ENCODE measurements at places on chromosomes 3 and 15.

DNA sequence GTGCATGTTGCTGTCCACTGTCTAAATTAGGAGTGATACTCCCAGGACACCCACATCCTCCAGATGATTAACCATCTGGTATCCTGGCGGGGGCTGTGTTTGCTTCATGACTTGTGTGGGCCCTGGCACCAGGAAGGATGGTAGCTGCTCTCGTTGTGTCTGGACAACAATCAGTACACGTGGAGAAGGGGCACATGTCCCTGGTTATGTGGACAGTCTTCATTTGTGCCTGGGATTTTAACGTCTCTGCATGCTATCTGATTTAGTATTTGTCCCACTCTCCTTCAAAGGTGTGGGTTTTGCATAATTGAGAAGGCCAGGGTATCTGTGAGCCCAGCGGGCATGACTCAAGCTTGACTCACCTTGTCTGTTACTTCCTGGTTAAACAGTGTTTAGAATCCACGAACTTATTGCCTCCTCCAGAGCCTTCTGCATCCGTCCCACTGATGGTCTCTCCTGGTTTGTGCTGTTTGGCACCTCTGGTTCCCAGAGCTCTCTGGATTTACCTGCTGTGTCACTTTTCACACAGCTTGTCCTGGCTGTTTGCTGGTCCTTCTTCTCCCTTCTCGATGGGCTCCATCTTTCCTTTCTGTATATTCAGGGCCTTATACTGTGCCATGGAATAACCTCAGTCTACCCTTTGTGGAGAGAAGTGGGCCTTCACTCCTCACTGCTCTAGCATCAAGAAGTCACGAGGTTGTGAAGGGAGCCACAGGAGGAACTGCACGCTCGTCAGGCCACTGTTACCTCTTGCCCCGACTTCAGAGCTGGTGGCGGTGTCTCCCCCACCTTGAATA is 32.5 kb downstream of the ARNT2 start:
- H3K27me3 ChIP-seq = peaks cover 7% of the 10 kb centered on the region
- no peak overlapping the region for H3K4me3 ChIP-seq
- H3K4me1 ChIP-seq = no peaks in the 10 kb centered on the region
- no peaks in the 10 kb centered on the region for H3K36me3 ChIP-seq
- DNase-seq = no peak
- H3K27ac ChIP-seq = no peak overlapping the region

GRCh38 chr3:194244167-194244566 is 107.0 kb downstream of the CPN2 start:
- DNase-seq = no peak
- H3K36me3 ChIP-seq = no peaks in the 10 kb centered on the region
- no peak overlapping the region for H3K27ac ChIP-seq
- H3K4me1 ChIP-seq = no peaks in the 10 kb centered on the region
- peaks cover 28% of the 10 kb centered on the region for H3K27me3 ChIP-seq
- H3K4me3 ChIP-seq = no peak overlapping the region

- no peaks in the 10 kb centered on the region for H3K27me3 ChIP-seq
- peaks cover 28% of the 10 kb centered on the region for H3K36me3 ChIP-seq
- no peak for DNase-seq
- H3K4me1 ChIP-seq = peaks cover 18% of the 10 kb centered on the region
- H3K27ac ChIP-seq = no peak overlapping the region
These were observed 114.4 kb downstream of the FOXP1 start for GRCh38 chr3:71469138-71469435.

DNA sequence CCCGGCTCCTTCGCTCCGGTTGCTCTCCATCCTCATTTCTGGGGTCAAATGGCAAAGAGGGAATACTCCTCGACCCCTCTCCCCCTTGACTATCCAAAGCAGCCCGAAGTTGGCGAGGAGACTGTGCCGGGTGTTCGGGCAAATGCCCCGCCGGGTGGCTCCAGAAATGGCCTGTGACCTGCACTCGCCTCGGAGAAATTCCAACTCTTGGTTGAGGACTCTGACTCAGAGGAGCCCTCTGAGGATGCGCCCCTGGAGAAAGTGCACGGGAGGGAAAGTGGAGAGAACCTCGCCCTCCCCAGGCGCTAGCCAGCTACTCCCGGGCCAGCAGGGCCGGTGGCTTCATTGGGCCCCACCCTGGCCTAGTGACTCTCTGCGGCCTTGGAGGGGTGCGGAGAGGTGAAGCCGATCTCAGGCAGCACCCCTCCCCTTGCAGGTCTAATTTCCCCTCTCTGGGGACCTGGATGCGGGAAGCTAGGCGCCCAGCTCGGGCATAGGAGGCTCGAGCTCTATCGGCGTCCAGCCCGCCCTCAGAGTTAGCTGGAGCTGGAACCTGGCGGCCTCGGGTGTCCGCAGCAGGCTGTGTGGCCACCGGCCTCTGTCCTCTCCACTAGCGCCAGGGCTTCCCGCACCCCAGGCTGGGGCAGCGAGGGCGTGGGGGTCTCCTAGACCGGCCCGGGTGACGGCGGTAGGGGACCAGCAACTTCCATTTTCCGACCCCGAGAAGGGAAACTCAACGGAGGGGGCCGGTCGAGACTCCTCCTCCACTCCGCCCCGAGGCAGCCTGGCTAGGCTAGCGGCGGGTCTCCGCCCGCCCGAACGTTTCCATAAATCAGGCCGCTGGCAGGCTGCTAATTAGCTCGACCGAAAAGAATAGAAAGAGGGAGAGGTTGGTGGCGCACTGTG is 29.4 kb downstream of the NR2F2 start:
- no peak for DNase-seq
- no peaks in the 10 kb centered on the region for H3K27me3 ChIP-seq
- H3K4me3 ChIP-seq = no peak overlapping the region
- H3K4me1 ChIP-seq = peaks cover 23% of the 10 kb centered on the region

DNA sequence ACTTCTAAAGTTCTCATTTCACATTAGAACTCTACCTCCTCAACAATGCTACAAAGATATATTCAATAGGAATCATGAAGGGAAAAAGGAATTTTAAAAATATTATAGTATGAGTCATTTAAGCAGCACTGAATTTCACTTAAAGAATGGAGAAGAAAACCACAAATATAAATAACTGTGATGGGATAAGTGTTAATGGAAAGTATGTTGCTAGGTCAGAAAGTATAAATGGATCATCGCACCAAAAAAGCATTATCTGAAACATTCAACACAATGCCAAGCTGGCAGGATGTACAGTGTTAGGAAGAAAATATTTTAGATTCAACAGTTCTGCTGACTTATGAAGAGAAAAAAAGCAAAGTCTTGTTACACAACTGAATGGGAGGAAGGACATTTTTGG is 101.4 kb downstream of the TFG start:
- no peak for DNase-seq
- no peak overlapping the region for H3K4me3 ChIP-seq
- no peak overlapping the region for H3K27ac ChIP-seq
- no peaks in the 10 kb centered on the region for H3K36me3 ChIP-seq
- H3K27me3 ChIP-seq = peaks cover 3% of the 10 kb centered on the region
- H3K4me1 ChIP-seq = no peaks in the 10 kb centered on the region

GRCh38 chr3:152192936-152193672 is 75.6 kb upstream of the MBNL1 start:
- no peak for DNase-seq
- H3K4me1 ChIP-seq = peaks cover 86% of the 10 kb centered on the region
- H3K27ac ChIP-seq = peak overlapping the region; percentile 88
- H3K27me3 ChIP-seq = no peaks in the 10 kb centered on the region
- H3K4me3 ChIP-seq = peak overlapping the region; percentile 70
- H3K36me3 ChIP-seq = peaks cover 2% of the 10 kb centered on the region

- no peaks in the 10 kb centered on the region for H3K36me3 ChIP-seq
- peaks cover 8% of the 10 kb centered on the region for H3K27me3 ChIP-seq
- H3K27ac ChIP-seq = no peak overlapping the region
- no peak for DNase-seq
- H3K4me3 ChIP-seq = no peak overlapping the region
- no peaks in the 10 kb centered on the region for H3K4me1 ChIP-seq
These were observed 36.2 kb downstream of the ZNF589 start for GRCh38 chr3:48276911-48277641.

DNA sequence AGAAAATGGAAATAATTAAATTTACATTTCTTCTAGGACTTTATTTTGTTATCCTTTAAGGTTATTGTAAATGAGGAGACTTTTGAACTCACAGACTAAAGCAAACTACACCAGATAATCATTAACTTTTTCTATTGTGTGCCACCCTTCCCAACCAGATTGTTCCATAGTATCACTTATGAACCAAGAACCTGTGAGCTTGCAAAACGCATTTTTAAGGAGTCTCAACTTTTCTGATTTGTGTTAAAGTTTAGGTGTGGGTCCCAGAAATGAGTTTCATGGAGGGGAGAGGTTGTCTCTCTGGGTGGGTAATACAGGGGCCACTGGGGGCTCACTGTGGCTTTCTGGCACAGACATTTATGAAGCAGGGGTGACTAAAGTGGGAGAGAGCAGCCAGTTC is 75.7 kb downstream of the IGF1R start:
- no peak overlapping the region for H3K27ac ChIP-seq
- peaks cover 3% of the 10 kb centered on the region for H3K36me3 ChIP-seq
- peaks cover 35% of the 10 kb centered on the region for H3K4me1 ChIP-seq
- H3K27me3 ChIP-seq = no peaks in the 10 kb centered on the region
- no peak overlapping the region for H3K4me3 ChIP-seq
- no peak for DNase-seq

- H3K27me3 ChIP-seq = peaks cover 6% of the 10 kb centered on the region
- H3K4me1 ChIP-seq = no peaks in the 10 kb centered on the region
- H3K4me3 ChIP-seq = no peak overlapping the region
- no peak overlapping the region for H3K27ac ChIP-seq
- H3K36me3 ChIP-seq = peaks cover 1% of the 10 kb centered on the region
- DNase-seq = no peak
These were observed 76.7 kb upstream of the LPP start for GRCh38 chr3:188077160-188077799.

- peaks cover 2% of the 10 kb centered on the region for H3K36me3 ChIP-seq
- no peak overlapping the region for H3K27ac ChIP-seq
- H3K4me1 ChIP-seq = peaks cover 12% of the 10 kb centered on the region
- no peak for DNase-seq
- no peak overlapping the region for H3K4me3 ChIP-seq
These were observed 252.0 kb downstream of the UBE2E2 start for GRCh38 chr3:23455084-23455483.

DNA sequence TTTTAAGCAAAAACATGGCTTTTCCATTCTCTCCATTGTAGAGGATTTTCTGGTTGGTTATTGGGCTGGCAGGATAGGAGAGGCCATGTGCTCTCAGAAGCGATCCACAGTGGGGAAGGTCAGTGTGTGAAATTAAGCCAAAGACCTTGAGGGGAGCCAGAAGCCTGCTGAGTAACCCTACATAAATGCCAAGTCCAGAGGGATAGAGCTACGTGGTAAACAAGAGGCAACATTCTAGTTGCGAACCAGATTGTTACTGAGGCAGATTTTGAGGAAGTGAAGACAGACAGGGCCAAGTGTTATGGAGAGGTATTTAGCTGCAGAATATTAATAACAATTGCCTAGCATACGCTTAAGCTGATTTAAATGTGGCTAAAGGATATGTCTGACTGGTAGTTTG is 592.8 kb upstream of the GBE1 start:
- H3K4me1 ChIP-seq = no peaks in the 10 kb centered on the region
- no peak for DNase-seq
- no peak overlapping the region for H3K27ac ChIP-seq
- H3K36me3 ChIP-seq = no peaks in the 10 kb centered on the region
- H3K4me3 ChIP-seq = no peak overlapping the region

- H3K27ac ChIP-seq = no peak overlapping the region
- H3K4me3 ChIP-seq = no peak overlapping the region
- no peaks in the 10 kb centered on the region for H3K4me1 ChIP-seq
- H3K27me3 ChIP-seq = peaks cover 10% of the 10 kb centered on the region
- H3K36me3 ChIP-seq = peaks cover 8% of the 10 kb centered on the region
These were observed 34.6 kb downstream of the ROPN1B start for GRCh38 chr3:126003447-126004190.

GRCh38 chr3:77259694-77260093 is 219.8 kb downstream of the ROBO2 start:
- no peak overlapping the region for H3K27ac ChIP-seq
- no peak overlapping the region for H3K4me3 ChIP-seq
- H3K36me3 ChIP-seq = no peaks in the 10 kb centered on the region

DNA sequence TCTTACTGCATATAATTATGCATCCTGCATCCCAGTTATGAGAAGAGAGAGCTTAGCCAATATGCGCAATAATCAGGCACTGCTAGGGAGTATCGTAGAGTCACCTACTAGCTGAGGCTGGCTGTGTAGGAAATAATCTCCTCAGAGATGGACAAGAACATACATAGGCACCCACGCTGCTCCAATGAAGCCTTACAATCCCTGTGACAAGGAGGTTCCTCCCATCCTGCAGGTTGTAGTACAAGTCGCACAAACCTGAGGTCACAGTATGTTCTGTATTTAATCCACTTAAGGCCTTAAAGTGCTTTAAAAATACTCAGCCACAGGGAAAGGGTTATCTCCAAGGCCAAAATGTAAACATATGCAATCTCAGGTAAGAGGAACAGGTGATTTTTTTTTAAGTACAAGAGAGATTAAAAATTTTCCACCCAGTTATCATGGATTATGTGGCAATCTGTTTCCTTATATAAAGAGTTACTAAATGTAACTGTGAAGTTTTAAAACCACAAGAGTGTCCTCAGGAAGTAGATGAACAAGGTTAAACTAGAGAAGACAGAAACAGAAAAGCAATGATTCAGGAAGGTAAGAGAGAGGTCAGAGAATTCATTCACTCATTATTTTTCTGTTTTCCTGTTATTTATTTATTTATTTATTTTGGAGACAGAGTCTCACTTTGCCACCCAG is 7.5 kb upstream of the COLQ start:
- H3K27me3 ChIP-seq = peaks cover under 1% of the 10 kb centered on the region
- DNase-seq = no peak
- no peak overlapping the region for H3K4me3 ChIP-seq
- H3K27ac ChIP-seq = peak overlapping the region; percentile 16

GRCh38 chr3:171822431-171823106 is 12.3 kb upstream of the PLD1 start:
- H3K27me3 ChIP-seq = peaks cover 21% of the 10 kb centered on the region
- no peak for DNase-seq
- no peak overlapping the region for H3K27ac ChIP-seq
- peaks cover 7% of the 10 kb centered on the region for H3K4me1 ChIP-seq

DNA sequence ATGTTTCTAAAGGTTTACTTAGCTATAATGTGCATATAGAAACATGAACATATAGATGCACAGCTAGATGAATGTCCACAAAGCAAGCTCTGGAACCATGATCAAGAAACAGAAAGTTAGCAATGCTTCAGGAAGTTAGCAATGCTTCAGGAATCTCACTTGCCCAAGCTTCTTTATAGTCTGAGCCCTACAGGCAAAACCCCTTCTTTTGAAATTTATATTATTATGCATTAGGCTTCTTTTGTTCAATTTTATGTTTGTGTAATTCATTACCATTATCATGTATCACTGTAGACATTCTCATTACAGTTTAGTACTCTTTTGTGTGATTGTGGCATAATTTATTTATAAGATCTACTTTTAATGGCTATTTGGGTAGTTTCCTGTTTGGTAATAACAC is 286.4 kb upstream of the BCHE start:
- no peak overlapping the region for H3K4me3 ChIP-seq
- no peaks in the 10 kb centered on the region for H3K4me1 ChIP-seq
- no peak for DNase-seq
